Stimulated activated CD8-positive, alpha-beta memory T cell treated with anti-CD3 and anti-CD28 coated beads, Interleukin-7, amount 100 ng/mL, for 1 hour (primary cell): ENCODE measurements at places on chromosomes 1 and 21.
A peak's percentile ranks its signal among the peaks of the same experiment; 100 is the strongest.

GRCh38 chr1:171616586-171616985, 5.5 kb upstream of the MYOCOS start:
- DNase-seq, result no peak

GRCh38 chr21:31078796-31079195, 40.5 kb upstream of the KRTAP19-8 start:
- DNase-seq, result no peak

DNA sequence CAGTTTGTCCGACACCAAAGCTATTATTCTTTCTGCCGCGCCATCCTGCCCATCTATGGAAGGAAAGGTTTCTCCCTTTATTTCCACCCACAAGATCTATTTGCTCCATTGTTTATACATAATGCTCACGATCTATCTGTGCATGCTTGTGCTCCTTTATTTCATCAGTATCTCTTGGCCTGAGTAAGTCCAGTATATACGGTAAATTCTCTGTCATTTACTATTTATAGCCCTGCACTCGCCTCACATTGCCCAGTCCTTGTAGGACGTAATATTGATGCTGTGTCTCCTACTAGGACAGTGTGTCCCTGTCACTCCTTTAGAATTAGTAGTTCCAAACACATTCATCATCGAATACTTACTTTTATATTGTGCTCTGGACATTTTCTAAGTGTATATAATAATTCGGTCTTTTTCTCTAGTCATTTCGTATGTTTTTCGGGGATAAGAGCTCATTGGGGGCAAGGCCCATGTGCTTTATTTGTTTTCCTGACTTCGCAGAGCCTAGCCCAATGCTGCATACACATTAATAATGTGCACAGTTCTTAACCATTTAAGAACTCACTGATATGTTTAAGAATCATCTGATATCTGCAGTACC, 3.1 kb upstream of the NID1 start:
- DNase-seq, result no peak

GRCh38 chr1:226702957-226703831, 35.9 kb downstream of the ITPKB start:
- peak; percentile 70 for DNase-seq
